ENCODE measurements at places on chromosomes 11 and 22. TPM values are rescaled to one million over a fixed set of nuclear protein-coding genes. Genes with fewer than 3 reads are reported as not detected.

- DNase-seq = no peak
- no peaks in the 10 kb centered on the region for H3K27me3 ChIP-seq
- no peaks in the 10 kb centered on the region for H3K4me1 ChIP-seq
- H3K4me3 ChIP-seq = no peak overlapping the region
- no peaks in the 10 kb centered on the region for H3K36me3 ChIP-seq
Observed at GRCh38 chr11:129141748-129142523, 50.2 kb downstream of the ARHGAP32 start.

The LRRN4CL gene
- 38.3 TPM for total RNA-seq

GRCh38 chr11:68649851-68650555 is 34.3 kb upstream of the GAL start:
- H3K4me3 ChIP-seq = no peak overlapping the region
- no peak for DNase-seq
- peaks cover 70% of the 10 kb centered on the region for H3K27me3 ChIP-seq
- no peaks in the 10 kb centered on the region for H3K36me3 ChIP-seq

The CCDC34 gene
- 0.83 TPM for total RNA-seq

The OR6A2 gene
- not detected for total RNA-seq

- H3K27me3 ChIP-seq = no peaks in the 10 kb centered on the region
- no peaks in the 10 kb centered on the region for H3K36me3 ChIP-seq
- H3K4me1 ChIP-seq = no peaks in the 10 kb centered on the region
- H3K4me3 ChIP-seq = no peak overlapping the region
- no peak overlapping the region for H3K27ac ChIP-seq
Observed at GRCh38 chr11:10155793-10156490, 138.1 kb downstream of the SBF2 start.

GRCh38 chr22:24986816-24987215 is 34.3 kb downstream of the KIAA1671 start:
- H3K27ac ChIP-seq = no peak overlapping the region
- no peak overlapping the region for H3K4me3 ChIP-seq
- no peaks in the 10 kb centered on the region for H3K36me3 ChIP-seq
- DNase-seq = no peak
- no peaks in the 10 kb centered on the region for H3K27me3 ChIP-seq

- DNase-seq = no peak
- no peaks in the 10 kb centered on the region for H3K36me3 ChIP-seq
- no peak overlapping the region for H3K27ac ChIP-seq
Observed at GRCh38 chr11:77095551-77096490, 6.8 kb upstream of the OMP start.

DNA sequence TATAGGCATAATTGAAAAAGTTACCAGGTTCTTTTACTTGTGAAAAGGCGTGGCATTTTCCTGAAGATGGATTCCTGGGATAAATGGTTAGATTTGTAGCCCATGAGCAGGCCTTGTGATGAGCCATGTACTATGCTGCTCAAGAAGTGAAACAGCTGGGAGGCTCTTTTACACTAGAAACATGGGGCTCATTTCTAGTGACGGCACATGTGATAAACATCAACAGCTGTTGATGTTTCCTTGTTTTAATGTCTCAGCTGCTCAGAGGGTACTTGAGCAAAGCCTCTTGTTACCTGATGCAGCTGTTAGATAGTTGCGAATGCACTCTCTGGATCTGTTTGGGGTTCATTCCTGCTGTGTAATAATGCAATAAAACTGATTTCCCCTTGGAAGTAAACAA is 396.8 kb downstream of the GUCY1A2 start:
- no peaks in the 10 kb centered on the region for H3K36me3 ChIP-seq
- H3K27me3 ChIP-seq = no peaks in the 10 kb centered on the region
- DNase-seq = no peak

- no peak overlapping the region for H3K4me3 ChIP-seq
- no peaks in the 10 kb centered on the region for H3K4me1 ChIP-seq
- no peaks in the 10 kb centered on the region for H3K27me3 ChIP-seq
- no peaks in the 10 kb centered on the region for H3K36me3 ChIP-seq
- DNase-seq = no peak
Observed at GRCh38 chr22:25729016-25729995, 12.7 kb upstream of the MYO18B start.

DNA sequence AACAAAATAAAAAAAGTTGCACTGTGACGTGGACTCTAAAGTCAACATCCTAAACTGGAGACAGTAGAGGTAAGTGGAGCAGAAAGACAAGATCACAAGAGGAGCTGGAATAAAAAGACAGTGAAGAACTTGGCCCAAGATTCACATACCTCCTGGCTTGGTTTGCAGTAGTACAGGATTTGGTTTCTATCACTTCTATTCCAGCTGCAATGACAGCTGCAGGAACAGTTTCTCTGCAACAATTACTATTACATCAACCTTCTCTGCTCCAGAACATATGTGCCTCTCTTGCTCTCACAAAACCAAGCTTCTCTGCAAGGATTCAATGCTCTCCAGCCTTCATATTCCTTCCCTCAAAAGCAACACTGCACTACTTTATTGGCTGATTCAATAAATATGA is 7.8 kb upstream of the KDM2A start:
- no peak for DNase-seq
- no peak overlapping the region for H3K4me3 ChIP-seq
- no peaks in the 10 kb centered on the region for H3K27me3 ChIP-seq
- peak overlapping the region; percentile 60 for H3K27ac ChIP-seq

The RAB38 gene
- 2.1 TPM for total RNA-seq

- H3K4me1 ChIP-seq = no peaks in the 10 kb centered on the region
- H3K4me3 ChIP-seq = no peak overlapping the region
- no peak for DNase-seq
- no peak overlapping the region for H3K27ac ChIP-seq
- H3K36me3 ChIP-seq = no peaks in the 10 kb centered on the region
Observed at GRCh38 chr11:45674481-45675190, 9.2 kb upstream of the CHST1 start.

The PGA5 gene
- not detected for total RNA-seq

GRCh38 chr11:43941257-43941994 is 1.0 kb upstream of the C11orf96 start:
- no peaks in the 10 kb centered on the region for H3K27me3 ChIP-seq
- DNase-seq = no peak
- H3K36me3 ChIP-seq = no peaks in the 10 kb centered on the region
- peaks cover 43% of the 10 kb centered on the region for H3K4me1 ChIP-seq
- peak overlapping the region; percentile 76 for H3K4me3 ChIP-seq

The LRRC74B gene
- total RNA-seq = not detected
